ENCODE measurements at places on chromosomes 3 and 15.

DNA sequence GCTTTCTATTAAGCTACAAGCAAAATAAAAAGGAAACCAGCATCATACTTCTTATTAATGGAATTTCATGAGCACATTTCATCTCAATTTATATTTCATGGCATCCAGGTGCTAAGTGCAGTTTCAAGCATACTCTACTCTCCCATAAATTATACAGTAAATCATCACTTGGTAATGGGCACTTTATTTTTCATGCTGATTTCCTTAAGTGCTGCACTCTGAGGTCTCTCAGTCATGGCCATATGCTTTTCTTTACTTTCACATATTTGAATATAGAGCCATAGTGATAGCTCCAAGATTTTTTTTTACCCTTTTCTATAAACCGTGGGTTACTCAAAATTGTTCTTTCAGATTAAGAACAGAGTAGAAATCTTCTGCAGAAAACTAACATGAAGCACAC is 1505.7 kb upstream of the CADM2 start:
- no peak for DNase-seq

GRCh38 chr3:123008840-123009239 is 18.7 kb downstream of the SEMA5B start:
- no peak for DNase-seq

DNA sequence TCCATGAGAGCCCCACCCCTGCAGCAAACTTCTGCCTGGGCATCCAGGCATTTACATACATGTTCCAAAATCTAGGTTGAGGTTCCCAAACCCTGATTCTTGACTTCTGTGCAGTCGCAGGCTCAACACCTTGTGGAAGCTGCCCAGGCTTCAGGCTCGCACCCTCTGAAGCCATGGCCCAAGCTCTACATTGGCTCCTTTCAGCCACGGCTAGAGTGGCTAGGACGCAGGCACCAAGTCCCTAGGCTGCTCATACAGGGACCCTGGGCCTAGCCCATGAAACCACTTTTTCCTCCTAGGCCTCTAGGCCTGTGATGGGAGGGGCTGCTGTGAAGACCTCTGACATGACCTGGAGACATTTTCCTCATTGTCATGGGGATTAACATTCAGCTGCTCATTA is 172.8 kb upstream of the SATB1 start:
- DNase-seq, result no peak

GRCh38 chr3:25527801-25528200 is 99.7 kb downstream of the RARB start:
- no peak for DNase-seq

- no peak for DNase-seq
These were observed 3.0 kb downstream of the BLM start for GRCh38 chr15:90720131-90720530.

DNA sequence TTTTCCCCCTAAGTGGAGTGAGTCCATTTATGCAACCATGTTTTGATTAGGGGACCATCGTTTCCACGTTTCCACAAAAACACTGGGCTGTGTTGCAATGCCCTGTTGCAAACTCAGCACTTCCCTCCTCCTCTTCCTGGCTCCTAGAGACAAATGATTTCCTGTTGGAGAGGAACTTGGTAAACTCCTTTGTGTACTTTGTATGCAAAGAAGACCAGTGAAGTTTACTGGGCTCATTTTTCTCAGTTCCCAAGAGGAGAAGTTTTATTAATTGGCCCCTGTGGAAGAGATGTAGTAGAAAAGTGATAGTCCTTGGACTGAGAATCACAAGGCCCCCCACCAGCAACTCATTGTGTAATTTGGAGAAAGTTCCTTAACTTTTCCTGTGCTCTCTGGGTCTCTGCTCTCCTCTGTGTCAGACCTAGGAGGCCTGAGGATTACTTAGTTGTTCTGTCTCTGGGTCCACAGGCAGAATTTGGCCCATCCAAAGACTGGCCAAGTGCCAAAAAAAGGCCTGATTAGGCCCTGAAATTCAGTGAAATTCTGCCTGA is 95.0 kb downstream of the ATG7 start:
- DNase-seq, result no peak

- DNase-seq, result no peak
These were observed 21.9 kb upstream of the NRG4 start for GRCh38 chr15:76034111-76034510.

DNA sequence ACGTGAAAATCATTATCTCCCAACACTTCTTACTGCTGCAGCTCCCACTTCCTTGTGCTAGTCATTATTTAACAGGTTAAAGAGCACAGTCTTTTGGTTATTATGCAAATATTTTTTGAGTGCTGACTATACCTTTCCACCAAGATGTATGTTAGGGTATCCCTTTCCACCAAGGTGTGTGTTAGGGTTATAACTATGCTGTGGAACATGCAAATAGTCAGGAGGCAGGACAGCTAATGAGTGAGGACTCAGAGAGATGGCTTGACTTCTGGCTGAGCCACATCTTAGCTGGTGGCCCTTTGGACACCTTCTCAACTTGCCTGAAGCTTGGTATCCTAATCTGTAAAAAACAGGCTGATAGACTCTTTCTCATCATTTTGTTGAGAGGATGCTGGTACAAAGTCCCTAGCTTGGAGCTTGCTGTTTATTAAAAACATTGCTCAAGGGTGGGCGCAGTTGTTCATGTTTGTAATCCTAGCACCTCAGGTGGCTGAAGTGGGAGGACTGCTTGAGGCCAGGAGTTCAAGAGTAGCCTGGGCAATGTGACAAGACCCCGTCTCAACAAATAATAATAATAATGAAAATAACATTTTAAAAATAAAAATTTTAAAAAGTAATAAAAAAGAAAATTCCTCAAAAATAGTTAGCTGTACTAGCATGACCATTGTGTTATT is 160.5 kb upstream of the ADAMTS9 start:
- DNase-seq, result no peak

GRCh38 chr15:99016680-99017321 is 9.2 kb upstream of the PGPEP1L start:
- DNase-seq, result no peak

Data from activated CD4-positive, alpha-beta T cell treated with anti-CD3 and anti-CD28 coated beads, Interleukin-2, amount 50 U/mL, for 16 hours (primary cell).